ENCODE measurements at places on chromosomes 4 and X.

GRCh38 chrX:130167040-130167439 is 1.4 kb upstream of the AIFM1 start:
- DNase-seq = no peak

DNA sequence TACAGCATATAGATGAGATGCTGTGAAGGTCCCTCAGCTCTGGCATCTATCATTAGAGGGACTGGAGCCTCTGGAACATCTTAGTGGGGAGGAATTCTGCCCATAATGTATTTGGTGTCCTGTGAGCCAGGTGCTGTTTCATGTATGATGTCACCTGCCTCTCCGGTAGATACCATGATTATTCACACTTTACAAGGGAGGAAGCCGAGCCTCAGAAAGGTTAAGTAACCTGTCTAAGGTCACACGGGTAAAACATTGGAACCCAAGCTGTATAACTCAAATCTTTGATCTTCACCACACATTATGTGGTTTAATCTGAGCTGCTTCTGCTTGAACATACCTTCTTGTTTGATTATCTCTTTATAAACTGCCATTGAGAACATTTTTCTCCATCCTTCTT is 442.8 kb downstream of the BCOR start:
- no peak for DNase-seq

GRCh38 chr4:89497517-89498308 is 190.1 kb upstream of the GPRIN3 start:
- DNase-seq = no peak

- DNase-seq = no peak
Observed at GRCh38 chr4:120844528-120844921, 78.0 kb downstream of the PRDM5 start.

DNA sequence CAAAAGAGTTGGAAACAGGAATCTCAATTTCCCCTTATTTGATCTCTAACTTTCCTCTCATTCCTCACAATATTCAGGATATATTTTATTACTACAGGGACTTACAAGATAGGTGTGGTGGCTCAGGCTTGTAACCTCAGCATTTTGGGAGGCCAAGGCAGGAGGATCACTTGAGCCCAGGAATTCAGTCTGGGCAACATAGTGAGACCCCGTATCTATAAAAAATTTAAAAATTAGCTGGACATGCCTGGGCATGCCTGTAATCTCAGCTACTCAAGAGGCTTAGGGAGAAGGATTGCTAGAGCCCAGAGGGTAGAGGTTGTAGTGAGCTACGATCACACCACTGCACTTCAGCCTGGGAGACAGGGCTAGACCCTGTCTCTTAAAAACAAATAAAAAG is 200.4 kb downstream of the CAMK2D start:
- no peak for DNase-seq

GRCh38 chr4:174669270-174669669 is 147.0 kb upstream of the HPGD start:
- DNase-seq = no peak

GRCh38 chr4:7769396-7770223 is 170.1 kb downstream of the AFAP1 start:
- DNase-seq = no peak

- peak; percentile 7 for DNase-seq
Observed at GRCh38 chrX:136665258-136665900, 17.4 kb downstream of the CD40LG start.

- DNase-seq = no peak
Observed at GRCh38 chr4:1211891-1212545, 36.9 kb downstream of the CTBP1 start.

DNA sequence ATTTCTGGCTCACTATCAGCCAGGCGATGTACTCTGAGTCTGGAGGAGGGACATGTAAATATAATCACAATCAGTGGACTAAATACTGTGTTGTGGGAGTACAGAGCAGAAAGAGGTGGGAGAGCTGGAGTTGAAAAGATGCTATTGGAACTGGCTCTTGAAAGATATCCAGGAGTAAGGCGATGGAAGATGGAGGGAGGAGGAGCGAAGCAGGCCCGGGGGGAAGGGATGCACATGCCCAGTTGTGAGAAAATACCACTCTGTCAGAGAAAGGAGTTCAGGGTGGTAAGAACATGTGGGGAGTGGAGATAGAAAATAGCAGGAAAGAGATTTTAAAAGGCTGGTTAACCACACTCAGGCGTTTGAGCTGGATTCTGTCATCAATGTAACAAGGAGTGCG is 216.9 kb upstream of the ETNPPL start:
- DNase-seq = no peak

- DNase-seq = no peak
Observed at GRCh38 chrX:124347242-124347641, 879 bp downstream of the SH2D1A start.

DNA sequence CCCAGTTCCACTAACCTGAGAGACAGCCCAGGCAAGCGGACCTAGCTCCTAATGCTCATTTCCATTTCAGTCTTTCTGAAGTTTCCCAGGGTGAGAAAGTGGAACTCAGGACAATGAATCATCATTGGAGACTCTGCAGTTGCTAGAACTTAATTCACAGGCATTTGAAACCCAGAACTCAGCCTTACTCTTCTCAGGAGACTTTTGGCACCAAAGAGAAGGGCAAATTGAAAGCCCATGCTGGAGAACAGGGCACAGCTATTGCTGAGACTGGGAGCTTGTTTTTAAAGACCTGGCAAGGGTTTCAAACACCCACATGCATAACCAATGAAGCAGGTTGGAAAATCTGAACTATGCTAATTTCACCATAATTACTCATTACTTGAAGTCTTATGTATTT is 36.0 kb downstream of the BST1 start:
- DNase-seq = no peak

DNA sequence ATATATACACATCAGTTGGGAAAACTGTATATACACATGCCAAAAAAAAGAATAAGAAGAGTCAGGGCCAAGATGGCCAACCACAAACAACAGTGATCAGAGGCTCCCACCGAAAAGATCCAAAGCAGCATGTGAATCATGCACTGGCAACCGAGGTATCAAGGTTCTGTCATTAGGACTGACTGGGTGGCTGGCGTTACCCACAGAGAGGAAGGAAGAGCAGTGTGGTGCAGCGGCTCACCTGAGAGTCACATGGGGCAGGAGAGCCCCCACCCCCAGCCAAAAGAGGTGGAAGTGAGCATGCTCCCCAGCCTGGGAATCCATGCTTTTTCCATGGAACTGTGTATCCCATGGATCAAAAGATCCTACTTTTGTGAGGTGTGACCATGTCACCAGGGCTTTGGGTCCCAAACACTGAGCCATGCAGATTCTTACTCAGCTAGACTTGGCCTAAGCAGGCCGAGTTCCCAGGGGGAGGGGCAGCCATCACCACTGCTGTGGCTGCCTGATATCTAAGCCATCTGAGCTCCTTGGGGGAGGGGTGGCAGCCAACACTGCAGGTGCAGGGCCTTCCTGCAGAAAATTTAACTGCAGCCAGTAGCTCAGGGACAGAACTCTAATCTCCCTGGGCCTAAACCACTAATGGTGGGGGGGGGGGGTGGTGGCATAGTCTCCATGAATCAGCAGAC is 52.8 kb downstream of the P2RY10 start:
- DNase-seq = no peak

- no peak for DNase-seq
Observed at GRCh38 chrX:134622813-134623185, 35.5 kb downstream of the PLAC1 start.

- no peak for DNase-seq
Observed at GRCh38 chr4:184806229-184806550, 19.6 kb downstream of the ACSL1 start.

GRCh38 chr4:82430964-82431745 is 765 bp downstream of the ENOPH1 start:
- peak; percentile 43 for DNase-seq

DNA sequence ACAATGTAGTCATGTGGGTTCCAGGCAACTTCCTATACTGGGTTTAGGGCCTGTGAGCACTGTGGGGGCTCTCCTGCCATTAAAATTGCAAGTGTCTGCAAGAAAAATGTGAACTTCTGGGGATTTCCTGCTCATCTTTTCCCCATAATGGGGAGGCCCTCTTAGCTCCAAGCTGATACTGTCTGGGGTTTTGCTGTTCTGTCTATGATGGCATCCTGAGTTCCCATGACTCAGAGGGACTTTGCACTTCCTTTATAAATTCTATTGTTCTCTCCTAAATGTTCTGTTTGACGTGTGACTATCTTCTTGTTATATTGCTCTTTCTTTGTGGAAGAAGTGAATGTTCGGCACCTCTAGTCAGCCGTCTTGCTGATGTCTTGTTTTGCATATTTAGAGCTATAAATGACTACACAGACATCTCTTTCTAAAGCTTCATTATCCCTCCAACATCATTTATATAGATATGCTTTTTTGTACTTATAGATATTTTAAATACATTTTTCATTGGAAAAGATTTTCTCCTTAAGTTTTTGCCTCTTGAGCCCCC is 465.8 kb downstream of the NAF1 start:
- DNase-seq = no peak

GRCh38 chr4:78624048-78624447 is 72.5 kb downstream of the ANXA3 start:
- no peak for DNase-seq

Data from germinal center (tissue), 1 donor.